ENCODE measurements at places on chromosomes 3 and 15.

DNA sequence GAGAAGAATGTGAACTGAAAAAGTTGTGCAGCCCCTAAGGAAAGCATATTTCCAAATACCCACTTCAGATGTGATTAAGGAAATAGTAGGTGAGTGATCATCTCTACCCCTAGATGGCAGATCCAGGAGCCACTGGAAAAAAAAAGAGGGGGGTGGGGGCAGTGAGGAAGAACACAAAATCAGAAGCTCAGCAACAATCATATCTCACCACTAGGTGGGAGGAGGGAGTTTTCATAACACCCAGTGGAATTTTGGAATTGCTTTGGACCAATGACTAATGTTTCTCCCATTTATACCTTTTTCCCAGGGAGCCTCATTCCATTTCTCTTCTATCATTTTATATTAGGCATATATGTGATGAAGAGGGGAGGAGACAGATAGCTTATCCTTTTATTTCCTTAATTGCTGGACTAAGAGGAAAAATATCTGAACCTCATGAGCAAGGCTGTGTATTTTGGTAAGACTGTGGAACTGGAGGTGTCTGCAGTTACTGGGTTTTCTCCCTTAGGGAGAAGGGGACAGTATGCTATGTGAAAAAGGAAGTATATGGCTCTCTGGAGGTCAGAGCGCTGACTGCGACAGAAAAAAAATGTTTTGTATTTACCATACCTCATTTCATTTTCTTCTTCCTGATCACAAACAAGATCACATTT lies 363.4 kb downstream of the GAP43 start:
- no peak for DNase-seq

DNA sequence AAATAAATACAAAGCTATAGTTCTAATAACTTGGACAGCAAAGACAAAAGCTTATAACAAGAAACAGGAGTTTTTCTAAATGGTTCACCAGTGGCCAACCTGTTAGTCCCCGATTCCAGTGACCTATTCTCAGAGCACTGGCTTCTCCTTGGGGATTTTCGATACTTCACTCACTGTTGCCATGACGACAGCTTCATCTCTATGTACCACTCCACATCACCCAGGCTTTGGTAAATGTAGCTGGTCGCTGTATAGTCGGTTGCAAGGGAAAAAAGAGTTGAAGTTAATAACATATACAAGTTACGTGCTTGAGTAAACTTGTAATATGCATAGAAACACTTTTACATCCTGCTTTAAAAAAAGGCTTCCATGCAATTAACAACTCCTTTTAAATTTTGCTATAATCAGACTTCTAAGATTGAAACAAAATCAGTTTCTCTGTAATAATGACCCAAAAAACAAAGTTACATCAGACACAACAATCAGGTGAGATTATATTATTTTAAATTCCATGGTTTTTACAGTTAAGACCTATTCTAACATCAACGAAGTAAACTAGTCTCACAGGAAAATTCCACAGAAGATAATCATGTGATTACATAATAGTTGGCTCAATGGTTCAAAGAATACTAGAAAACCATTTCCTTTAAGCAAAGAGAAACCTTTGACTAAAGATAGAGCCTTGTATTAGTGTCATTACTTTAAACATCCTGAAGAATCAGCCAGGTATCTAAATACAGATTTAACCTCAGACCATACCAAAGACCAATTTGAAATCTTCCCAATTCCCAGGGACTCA lies 2.9 kb downstream of the CCNL1 start:
- DNase-seq = no peak

GRCh38 chr3:56962206-56962605 lies 98.3 kb upstream of the SPATA12 start:
- peak; percentile 22 for DNase-seq

GRCh38 chr3:122102191-122102935 lies 47.2 kb downstream of the CD86 start:
- no peak for DNase-seq

- DNase-seq = no peak
Measured at GRCh38 chr3:76039431-76039830, 254.1 kb upstream of the ZNF717 start.

DNA sequence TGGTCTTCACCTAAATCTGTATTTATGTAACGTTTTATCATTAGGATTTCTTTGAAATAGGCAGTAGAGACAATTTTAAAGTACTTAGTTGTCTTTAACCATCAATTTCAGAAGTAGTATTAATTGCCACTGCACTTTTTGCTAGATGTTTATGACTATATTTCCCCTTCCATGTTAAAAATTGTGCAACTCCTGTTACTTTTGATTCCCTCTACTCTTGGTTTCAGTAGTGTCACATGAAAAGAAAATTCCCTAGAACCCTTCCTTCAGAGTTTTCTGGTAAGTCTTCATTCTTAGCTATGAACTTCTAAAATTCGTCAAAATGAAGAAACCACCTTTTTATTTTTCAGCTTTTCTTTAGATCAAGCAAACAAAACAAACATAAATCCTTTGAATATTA lies 7.1 kb downstream of the PIAS1 start:
- no peak for DNase-seq

GRCh38 chr15:33959844-33960548 lies 8.3 kb upstream of the CHRM5 start:
- DNase-seq = no peak

DNA sequence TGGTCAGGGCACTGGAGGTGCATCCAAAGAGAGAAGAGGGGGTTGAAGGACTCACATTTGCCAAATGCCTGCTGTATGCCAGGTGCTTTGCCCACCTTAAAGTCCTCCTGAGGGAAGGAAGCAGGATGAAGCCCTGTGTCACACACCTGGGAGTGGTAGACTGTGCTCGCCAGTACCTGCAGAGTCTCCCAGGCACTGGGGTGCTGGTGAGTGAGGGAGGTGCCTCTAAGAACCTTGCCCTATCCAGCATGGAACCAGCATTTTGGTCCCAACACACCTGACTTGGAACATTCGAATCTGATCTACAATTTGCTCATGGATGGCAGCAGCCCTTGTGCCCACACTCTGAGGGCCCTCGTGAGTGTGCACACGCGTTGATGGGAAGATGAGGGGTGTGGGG lies 76.7 kb downstream of the SEC22A start:
- no peak for DNase-seq

- no peak for DNase-seq
Measured at GRCh38 chr3:100386437-100387074, 14.3 kb downstream of the TOMM70 start.

DNA sequence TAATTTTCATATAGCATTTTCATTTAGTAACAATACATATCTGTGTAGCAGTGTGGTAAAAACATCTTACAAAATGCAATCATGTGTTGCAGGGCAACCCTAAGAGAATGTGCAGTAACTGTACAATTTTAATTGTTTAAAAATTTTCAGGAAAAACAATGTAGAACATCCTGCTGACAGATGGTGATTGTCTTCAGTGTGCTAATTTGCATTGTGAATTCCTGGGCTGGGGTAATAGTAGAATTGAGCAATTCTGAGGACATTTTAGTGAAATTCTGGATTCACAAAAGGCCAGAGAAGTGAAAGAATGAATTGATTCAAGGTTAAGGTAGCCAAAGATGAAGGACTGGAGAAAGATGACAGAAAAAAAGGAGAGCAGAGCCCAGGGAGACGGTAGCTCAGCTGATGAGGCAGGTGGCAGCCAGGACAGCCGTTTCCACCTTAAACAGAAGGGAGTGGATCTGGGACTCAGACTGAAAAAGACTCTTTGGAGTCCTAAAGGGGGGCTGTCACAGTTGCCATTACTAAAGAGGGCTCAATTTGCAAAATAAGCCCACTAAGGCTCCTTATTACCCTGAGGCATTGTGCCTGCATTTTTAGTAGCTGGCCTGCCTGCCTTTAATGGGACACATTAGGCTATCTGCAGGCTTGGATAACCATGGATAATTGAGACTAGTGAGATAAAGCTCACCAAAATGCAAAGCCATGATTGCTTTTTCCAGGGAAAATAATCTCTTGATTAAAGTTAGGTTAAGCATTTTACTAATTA lies 8.6 kb downstream of the MAP3K13 start:
- peak; percentile 22 for DNase-seq

DNA sequence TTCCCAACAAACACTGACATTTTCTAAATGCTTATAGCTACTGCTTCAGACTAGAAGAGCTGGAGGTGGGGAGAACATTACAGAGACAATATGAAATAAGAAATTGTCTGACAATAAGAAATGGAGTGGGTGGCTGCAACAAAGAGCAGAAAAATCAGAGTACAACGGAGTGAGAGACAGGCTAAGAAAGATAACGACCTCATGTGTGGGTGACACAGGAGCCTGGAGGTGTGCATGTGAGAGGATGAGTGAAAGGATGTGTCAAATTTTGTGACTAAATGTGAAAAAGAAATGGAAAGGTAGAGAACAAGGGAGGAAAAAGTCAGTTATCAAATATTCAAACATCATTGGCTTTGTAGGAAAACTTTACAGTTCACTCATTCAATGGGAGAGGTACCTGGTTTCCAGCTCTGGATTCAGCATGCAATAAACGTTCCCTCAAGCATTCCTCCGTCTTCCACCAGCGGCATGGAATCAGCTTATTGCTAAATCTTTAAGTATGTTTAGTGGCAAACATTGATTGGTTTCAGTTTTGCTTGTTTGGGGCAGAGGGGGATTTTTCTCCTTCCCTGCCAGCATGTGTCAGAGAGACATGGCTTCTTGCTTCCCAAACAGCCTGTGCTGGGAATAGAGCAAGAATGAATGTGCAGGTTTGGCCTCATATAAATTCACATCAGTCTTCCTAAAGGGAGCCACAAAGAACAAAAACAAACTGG lies 103.8 kb upstream of the CHRM5 start:
- no peak for DNase-seq

- peak; percentile 42 for DNase-seq
Measured at GRCh38 chr15:58043192-58043903, 22.2 kb downstream of the ALDH1A2 start.

DNA sequence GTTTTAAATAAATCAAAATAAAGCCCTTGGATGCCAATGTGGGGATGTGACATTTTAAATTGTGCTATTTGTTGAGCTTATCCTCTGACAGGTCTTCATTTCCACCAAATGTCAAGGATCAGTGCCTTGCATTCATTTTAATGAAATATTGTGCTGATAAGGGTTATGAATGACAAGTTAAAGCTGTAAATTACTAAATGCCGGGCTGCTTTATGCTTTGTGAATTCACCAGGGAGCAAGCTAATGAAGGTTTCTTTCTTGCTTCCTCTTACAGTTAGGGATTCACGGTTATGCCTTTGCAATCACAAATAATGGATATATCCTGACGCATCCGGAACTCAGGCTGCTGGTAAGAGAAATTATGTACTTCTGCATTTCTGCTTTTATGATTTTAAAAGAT lies 81.7 kb downstream of the LRTM1 start:
- DNase-seq = no peak

DNA sequence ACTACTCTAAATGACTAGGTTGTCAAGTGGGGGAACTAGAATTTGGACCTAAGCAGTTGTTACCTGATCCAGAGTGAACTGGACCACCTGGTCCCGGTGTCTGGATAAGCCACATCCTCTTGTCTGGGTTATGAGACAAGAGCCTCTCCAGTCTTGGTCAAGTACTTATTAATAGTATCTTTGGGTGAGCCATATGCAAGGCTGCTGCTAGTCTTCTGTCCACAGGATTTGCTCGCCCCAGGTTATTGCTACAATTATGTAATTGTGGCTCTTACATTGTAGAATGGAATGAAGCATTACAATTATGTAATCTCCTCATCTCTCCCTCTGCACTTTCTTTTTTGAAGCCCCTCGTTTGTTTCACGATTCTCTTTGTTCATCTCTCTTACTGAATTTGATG lies 24.0 kb upstream of the AGBL1 start:
- no peak for DNase-seq

DNA sequence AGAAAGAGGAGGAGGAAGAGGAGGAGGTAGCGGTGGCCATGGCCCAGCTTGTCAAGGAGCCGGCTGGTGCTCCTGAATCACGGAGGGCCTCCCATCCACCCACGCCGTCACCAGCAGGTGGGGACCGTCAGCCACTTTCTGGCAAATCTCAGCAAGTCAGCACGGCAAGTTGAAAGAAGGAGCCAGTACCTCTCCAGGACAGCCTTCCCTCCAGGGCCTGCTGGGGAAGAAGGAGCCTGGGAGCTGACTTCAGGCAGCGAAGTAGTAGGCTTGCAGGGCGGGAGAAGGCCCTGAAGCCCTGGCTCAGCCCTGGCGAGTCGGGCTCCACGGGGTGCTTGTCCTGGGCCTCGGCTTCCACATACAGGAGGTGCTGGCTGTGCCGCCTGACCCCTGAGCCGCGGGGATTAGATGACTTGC lies 99.2 kb upstream of the TRPM1 start:
- DNase-seq = no peak

DNA sequence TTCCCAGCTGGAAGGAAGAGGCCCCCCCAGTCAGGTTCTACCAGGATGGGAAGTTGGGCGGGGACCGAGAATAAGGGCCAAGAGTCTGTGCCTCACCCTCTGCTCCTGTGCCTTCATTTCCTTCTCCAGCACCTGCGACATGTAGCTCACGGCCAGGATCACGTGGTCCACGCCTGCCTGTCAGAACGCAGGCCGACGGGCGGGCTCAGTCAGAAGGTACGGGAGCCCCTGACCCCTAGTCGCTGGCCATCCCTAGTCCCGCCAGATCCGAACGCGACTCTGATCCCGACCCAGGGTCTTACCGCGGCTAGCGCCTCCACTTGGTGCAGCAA lies 489 bp downstream of the GMPPB start:
- DNase-seq = no peak

DNA sequence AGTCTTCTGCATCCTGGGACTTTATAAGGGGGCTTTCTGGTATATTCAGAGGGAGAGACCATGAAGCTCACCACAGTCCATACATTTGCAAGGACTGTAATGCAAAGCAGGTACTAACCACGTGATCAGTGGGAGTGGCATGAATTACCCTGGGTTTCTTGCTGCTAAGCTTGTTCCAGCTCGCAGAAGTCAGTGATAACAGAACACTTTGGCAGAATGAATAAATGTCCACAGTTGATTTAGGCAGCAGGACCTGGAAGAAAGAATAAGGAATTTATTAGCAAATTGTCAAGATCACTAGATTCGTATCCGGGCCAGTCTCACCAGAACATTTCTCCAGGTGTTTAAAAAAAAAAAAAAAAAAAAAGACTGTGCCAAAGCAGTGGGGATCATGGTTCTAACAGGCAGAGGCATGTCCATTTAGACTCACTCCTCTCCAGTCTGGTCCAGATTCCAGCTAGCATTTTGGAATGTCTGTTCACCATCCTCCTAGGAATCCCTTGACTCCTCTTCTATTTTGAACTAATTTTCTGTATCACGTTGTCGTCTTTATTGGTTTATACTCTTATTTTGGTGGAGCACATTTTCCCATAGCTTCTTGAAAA lies 24.5 kb downstream of the HHLA2 start:
- no peak for DNase-seq

DNA sequence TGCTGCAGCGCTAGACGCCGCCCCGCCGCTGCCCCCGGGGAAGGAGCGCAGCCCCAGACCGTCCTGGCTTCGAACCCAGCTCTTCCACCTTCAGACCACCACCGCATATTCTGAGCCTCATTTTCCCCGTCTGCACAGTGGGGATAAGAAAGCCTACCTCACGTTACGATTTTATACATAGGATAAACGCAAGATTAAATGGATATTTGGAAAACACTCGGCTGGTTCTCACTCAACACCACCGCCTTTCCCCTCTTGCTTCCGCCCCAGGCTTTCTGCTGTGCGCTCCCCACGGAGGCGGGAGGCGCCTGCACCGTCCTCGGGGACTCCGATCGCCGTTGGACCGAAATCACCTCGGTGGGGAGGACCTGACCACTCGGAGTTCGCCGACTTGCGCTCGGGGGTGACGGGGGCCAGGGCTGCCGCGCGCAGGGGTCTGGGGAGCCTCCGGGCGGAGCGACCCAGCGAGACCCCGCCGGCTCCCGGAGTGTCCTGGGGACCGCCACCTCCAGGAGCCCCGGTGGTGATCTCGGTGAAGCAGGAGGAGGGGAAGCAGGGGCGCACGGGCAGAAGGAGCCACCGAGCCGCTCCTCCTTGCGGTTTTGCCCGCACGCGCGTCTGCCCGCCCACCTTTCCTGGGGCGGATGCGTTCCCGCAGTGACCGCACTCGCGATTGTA lies 4.0 kb downstream of the FBXL22 start:
- DNase-seq = no peak
